ENCODE measurements at places on chromosomes 7 and 10.

DNA sequence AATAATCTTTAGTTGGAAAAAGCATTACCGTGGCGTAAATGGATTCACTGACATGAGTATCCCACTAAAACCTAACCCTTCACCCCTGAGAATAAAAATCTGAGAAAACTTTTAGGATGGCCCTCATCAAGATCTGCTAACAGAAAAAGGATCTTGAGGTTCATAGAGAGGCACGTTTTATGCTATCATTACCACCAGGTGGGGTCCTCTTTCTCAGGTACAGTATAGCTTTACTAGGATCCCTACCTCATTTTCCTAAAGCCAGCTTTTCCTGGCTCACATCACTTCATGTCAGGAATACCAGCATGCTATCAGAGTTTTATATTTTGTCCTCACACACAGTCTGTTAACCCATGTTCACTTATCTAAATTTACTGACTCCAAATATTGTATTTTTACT, 173.7 kb downstream of the POM121L12 start:
- no peak for DNase-seq

GRCh38 chr7:66304536-66304935, 99.4 kb downstream of the TPST1 start:
- no peak for DNase-seq

GRCh38 chr7:113071465-113071864, 15.2 kb downstream of the GPR85 start:
- no peak for DNase-seq

DNA sequence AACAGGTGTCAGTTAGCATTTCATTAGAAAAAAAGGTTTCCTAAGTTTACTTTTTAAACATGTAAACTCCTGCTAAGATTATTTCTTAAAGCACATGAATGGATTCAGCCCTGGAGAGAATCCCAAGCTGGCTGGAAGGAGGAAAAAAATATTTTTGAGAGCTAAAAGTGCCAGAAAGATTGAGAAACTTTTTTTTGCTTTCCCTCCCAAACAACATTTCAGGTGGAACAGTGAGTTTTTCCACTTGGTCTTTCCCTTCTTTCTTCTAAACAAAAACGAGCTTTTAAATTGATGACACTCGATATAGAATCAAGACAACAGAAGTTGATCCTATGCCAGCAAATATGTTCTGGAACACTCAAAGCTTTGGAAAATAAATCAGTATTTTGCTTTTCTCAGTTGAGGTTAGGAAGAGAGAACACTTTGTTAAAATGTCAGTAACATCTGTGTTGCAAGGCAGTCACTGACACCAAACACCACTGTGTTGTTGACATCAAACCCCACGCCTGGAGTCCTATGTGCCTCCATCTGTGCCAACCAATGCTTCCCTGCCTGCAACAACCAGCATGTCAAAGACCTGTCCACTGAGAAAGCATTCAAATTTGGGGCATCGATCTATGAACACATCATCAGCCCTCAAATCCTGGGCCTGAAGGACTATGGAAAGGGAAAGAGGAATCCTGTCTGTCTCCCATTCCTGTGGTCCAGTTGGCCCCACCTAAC, 22.9 kb upstream of the INSIG1 start:
- no peak for DNase-seq

DNA sequence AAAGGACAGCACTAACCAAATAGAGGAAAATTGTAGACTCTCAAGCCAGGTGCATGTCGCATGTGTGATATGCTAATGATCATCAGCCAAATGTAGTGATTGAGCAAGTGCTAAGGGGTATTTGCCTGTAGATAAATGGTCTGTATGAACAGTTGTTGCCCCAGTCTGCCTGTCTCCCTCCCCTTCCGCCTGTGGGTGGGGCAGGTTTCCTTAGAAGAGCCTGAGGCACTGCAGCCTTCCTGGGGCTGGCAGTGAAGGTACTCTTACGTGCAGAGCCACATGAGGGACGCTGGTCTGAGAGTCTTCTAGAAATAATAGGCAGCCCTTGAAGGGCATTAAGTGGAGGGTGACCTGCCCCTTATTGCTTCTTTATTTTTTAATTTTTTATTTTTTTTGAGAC, 152.1 kb downstream of the SNX10 start:
- no peak for DNase-seq

DNA sequence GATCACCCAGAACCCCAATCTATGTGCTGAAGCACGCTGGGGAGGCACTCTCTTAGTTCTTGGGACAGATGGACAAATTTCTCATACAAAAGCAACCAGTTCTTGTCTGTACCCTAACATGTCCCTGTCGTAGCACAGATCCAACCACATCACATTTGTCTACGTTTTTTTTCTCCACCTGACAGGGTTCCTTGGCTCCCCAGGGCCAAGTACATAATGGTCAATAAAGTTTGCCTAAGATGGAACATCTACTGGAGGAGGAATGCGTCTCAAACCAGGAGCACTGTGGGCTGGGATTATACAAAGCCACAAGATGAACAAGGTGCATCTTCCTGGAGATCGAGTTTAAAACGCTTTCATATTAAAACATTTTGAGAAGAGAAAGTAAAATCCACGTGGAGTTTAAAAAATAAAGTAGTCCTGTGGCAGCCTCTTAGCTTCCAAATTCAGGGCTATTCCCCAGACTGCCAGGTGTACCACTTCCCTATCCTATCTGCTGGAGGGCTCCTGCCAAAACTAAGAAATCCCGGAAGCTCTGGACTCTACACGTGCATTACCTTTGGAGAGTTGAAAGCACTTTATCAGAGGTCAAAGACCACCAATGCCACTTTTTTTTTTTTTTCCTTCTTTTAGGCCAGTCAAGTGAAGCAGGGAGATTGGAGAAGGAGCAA, 1.4 kb downstream of the TMEM243 start:
- no peak for DNase-seq

GRCh38 chr10:31927884-31928548, 615 bp downstream of the ARHGAP12 start:
- DNase-seq, result no peak

DNA sequence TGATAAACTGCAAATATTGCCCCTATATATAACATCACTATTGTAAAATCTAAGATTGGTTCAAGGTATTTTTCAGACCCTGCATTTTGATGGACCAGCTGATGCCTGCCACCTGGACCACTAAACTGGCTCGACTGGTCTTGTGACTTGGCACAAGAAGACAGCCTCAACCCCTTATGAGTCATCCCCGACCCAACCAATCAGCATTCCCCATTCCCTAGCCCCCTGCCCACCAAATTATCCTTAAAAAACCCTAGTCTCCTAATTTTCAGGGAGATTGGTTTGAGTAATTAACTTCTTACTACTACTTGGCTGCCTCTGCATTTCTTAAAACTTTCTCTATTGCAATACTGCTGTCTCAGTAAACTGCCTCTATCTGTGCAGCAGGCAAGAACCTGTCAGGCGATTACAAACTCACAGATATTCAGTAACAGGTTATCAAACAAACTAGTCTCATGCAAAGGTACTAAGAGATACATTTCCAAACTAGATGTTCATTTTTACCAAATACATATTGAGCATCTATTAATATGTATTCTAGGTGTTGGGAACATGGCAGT, 5.5 kb downstream of the CCDC186 start:
- no peak for DNase-seq

GRCh38 chr10:8588135-8588534, 533.6 kb downstream of the GATA3 start:
- DNase-seq, result no peak

DNA sequence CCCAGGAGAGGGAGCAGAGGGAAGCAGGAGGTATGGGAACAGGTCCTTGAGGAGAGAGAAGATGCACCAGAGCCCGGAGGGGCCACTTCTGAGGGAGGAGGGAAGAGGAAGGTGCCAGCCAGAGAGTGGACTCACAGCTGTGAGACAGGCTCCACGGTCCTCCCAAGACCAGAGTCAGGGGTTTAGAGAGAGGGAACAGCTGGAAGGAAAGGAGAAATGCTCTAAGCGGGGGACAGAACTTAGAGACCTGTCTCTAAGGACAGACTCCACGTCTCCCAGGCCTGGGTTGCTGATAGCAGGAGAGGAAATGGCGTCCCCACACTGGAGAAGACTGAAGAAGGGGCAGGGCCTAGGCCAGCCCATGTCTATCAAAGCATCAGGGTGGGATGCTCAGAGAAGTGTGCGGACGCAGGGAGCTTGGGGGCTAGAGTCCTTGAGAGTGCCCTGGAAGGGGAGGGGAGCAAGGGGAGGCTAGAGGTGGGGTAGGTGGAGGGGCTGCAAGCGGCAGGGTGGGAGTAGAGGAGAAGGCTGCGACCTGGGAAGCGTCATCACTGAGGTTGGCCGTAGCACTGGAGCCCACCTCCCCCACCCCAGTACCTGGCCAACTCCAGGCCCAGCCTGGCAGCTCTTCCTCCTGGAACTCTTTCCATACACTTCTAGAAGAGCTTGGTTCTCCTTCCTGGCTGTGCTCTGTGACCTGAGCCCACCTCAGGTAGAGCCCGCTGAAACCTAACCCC, 25.6 kb upstream of the GRID1 start:
- no peak for DNase-seq

- no peak for DNase-seq
Observed at GRCh38 chr7:171912-172515, 20.4 kb upstream of the FAM20C start.

DNA sequence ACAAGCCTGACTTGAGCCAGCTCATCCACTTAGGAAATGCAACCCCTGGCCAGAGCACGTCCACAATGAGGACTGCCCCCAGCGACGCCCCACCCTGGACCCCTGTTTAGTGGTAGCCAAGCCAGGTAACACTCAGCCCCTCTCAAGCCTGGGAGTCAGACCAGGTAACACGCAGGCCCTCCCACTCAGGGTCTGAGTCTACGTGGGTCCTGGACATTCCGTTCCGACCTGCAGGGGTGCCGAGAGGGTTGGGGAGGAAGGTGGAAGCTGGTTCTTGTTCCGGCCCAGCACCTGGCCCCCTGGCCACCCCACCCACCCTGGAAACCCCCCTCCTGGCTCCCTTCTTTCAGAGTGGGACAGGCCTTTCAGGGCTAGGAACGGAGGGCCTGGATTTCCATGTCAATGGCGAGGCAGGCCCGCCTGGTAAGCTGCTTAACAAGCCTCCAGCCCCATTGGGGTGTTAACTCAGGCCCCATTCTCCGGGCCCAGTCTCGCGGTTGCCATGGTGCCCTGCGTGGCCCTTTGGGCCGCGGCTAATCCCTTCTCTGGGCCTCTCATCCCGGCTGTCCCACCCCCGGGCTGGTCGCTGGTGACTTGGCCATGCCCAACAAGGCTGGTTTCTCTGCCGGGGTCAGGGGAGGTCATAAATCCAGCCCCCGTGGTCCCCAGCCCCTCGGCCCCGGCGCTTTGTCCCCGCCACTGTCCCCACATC, 19.7 kb upstream of the LFNG start:
- DNase-seq, result no peak

DNA sequence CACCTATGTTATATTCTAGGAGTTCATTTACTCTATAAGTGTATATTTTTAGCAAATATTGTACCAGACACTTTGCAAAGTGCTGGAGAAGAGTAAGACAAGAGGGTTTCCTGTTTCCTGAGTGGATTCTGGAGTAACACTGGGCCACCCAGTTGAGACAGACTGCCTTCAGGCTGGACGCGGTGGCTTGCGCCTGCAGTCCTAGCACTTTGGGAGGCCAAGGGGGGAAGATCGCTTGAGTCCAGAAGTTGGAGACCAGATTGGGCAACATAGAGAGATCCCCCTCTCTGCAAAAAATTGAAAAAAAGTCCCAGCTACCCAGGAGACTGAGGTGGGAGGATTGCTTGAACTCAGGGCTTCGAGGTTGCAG, 772 bp upstream of the ZSCAN25 start:
- DNase-seq, result no peak

DNA sequence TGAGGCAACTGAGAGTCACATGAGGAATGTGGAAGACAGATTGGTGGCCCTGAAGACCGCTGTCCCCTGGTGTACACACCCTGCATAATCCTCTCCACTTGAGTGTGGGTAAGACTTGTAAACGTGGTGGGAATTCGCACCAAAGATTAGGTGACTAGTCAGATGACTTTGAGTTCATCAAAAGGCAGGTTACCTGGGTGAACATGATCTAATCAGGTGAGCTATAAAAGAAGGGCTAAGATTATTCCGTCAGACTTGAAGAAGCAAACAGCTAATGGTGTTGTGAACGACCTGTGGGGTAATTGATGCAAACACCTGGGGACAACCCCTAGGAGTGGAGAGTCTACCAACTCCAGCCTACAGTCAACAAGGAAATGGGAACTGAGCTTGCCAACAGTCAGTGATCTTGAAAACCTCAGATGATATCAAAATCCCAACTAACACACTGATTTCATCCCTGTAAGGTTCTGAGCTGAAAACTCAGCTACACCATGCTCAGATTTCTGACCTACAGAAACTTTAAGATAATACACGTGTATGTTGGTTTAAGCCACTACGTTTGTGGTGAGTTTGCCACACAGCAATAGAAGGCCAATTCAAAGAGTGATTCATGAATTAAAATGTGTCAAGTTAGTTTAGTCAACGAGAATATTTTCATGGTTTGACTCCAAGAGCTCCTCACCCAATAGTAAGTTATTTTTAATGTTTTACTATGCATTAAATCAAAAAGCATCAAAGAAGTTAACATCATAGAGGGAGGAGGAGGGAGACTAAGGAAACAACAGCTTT, 16.7 kb downstream of the PRTFDC1 start:
- no peak for DNase-seq
